ENCODE measurements at places on chromosomes 7 and 10. TPM values are rescaled to one million over a fixed set of nuclear protein-coding genes. Genes with fewer than 3 reads are reported as not detected.

The CH25H gene
- 3.8 TPM for polyA plus RNA-seq

The CC2D2B gene
- 0.97 TPM for polyA plus RNA-seq

DNA sequence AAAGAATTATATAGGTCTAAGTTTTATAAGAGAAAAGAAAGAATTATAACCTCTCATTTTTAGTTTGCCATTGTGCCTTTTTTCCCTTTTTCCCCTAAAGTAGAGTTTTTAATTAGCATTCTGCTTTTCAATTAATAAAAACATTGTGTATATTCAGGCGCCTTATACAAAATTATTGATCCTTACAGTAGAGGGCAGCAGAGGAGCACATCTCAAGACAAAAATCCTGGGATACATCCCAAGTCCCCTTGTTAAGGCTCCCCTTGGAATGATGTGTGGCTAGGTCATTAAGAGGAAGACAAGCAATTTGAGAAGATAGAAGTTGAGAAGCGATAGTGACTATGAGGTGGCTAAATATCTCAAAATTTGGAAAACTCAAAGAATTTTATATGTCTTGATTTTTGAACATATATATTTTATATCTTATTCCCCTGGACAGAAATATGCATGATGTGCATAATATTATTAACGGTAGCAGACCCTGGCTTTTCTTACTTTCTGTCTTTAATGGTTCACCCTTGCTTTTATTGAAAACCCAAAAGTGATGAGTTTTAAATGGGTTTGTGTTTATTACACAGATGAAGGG lies 19.1 kb upstream of the TPK1 start:
- peak; percentile 44 for DNase-seq

GRCh38 chr7:1274121-1274875 lies 41.6 kb downstream of the UNCX start:
- DNase-seq = no peak

- no peak for DNase-seq
Measured at GRCh38 chr7:7596176-7596575, 29.5 kb downstream of the MIOS start.

Measured in hepatocyte (in vitro differentiated cells).